ENCODE measurements at places on chromosomes 5 and 9. TPM values are rescaled to one million over a fixed set of nuclear protein-coding genes. Genes with fewer than 3 reads are reported as not detected.

Gene CNTNAP3
- 3.5 TPM for total RNA-seq

Gene SLC28A3
- total RNA-seq, result 0.16 TPM

Gene ARID3C
- total RNA-seq, result not detected

Gene PKN3
- total RNA-seq, result 0.79 TPM

Gene FYB1
- total RNA-seq, result 0.16 TPM

Gene RLN1
- total RNA-seq, result not detected

Gene COL15A1
- total RNA-seq, result 1.1 TPM

Gene PKD2L2
- total RNA-seq, result not detected

Gene GAS1
- total RNA-seq, result 48.3 TPM

Gene BRD3
- 6.0 TPM for total RNA-seq

Gene IFNA21
- not detected for total RNA-seq

Gene PCDHGA2
- 4.9 TPM for total RNA-seq

Gene CDH12
- total RNA-seq, result not detected

Gene MZB1
- total RNA-seq, result not detected

Gene SHISAL2B
- total RNA-seq, result 0.16 TPM

Gene SPINK7
- total RNA-seq, result not detected

Gene COL23A1
- under 0.01 TPM for total RNA-seq

Gene TOR4A
- total RNA-seq, result 5.8 TPM

Gene WDR70
- total RNA-seq, result 32.0 TPM

Gene SMAD5
- total RNA-seq, result 39.0 TPM

Gene PCDHAC1
- under 0.01 TPM for total RNA-seq

Gene SLC6A7
- not detected for total RNA-seq

Gene CTXN3
- not detected for total RNA-seq

Gene ZNF883
- 2.4 TPM for total RNA-seq

Gene MAMDC2
- total RNA-seq, result 0.52 TPM

Gene GRM6
- total RNA-seq, result under 0.01 TPM

Gene SLC36A3
- not detected for total RNA-seq

Gene ANKRD31
- 0.09 TPM for total RNA-seq

All from bronchial smooth muscle cell (primary cell).